Kidney (tissue), 22 donors: ENCODE measurements at places on chromosomes 5 and 9. TPM values are rescaled to one million over a fixed set of nuclear protein-coding genes. Genes with fewer than 3 reads are reported as not detected.

The ENTPD8 gene
- polyA plus RNA-seq = 5.0 TPM

The DAB2IP gene
- polyA plus RNA-seq = 33.8 TPM

GRCh38 chr5:53481159-53481886 lies 894 bp downstream of the FST start:
- DNase-seq = no peak

- peak; percentile 54 for DNase-seq
Measured at GRCh38 chr5:176675676-176676360, 28.5 kb downstream of the TSPAN17 start.

- peak; percentile 58 for DNase-seq
Measured at GRCh38 chr5:179345433-179346321, at the start of gene ADAMTS2. TSS of gene ADAMTS2 (minus strand) at chr5:179345461. CDS start at chr5:179345328, 133 bp downstream.
